ENCODE measurements at places on chromosomes 3 and 15.

DNA sequence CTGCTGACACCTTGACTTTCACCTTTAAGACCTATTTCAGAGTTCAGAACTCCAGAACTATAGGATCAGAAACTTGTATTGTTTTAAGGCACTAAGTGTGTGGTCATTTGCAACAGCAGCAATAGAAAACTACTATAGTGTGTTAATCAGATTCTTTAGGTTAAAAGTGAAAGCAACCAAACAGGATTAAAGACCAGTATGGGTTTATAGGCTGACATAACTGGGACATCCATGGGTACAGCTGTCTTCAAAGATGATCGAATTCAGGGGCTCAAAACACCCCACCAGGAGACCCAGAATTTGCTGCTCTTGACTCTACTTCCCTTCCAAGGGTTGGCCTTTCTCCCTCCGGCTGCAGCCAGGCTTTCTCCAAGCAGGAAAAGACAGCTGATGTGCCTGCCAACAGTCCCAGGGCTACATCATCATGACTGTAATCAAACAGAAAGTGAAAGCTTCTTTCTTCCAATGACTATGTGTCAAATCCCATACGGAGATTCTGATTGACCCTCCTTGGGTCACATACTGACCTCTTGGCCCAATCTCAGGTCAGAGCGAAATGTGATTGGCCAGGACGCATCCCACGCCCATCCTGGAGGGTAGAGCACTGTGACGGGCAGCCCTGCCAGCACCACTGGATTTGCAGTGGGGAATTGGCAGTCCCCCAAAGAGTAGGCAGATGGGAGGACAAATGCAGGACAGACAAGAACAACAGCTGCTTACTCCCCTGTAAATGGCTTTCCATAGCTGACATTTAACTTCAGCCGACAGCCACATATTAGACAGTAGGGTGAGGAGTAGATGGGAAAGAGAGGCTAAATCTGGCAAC lies 51.4 kb upstream of the RNF7 start:
- no peak for DNase-seq

DNA sequence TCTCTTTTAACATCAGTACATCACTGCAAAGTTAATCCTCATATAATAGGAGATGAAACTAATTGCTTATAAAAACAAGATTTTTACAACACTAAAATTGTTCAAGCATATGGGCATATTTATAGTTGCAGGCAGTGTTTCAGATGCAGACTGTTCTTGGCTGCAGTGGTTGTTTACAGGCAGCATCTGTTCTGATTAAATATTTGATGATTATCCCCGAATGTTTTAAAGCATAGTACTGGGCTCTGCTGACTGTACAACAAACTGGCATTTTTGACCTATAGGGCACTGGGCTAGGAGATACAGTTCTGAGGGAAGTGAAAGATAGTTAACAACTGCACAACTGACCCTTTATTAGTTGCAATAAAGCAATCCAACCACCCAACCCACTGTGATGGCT lies 113.6 kb downstream of the UBE3A start:
- DNase-seq, result no peak

DNA sequence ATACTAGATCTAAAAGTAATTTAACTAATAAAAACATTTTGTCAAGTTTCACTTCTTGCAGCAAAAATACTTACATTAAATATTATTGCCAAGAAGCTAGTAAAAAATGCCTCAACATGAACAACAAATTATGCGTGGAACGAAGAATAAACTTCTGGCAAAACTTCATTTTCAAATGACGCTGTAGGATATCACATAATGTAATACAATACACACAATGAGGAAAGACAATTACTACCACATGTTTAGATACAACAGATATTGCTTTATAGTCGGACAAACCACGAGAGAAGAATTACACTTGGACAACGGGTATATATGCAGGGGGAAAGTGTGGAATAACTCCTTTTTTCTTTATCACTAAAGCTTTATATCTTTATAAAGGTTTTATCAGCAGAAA lies 21.6 kb downstream of the P3H2 start:
- no peak for DNase-seq

- DNase-seq, result no peak
Observed at GRCh38 chr3:8070011-8070410, 431.6 kb upstream of the LMCD1 start.

DNA sequence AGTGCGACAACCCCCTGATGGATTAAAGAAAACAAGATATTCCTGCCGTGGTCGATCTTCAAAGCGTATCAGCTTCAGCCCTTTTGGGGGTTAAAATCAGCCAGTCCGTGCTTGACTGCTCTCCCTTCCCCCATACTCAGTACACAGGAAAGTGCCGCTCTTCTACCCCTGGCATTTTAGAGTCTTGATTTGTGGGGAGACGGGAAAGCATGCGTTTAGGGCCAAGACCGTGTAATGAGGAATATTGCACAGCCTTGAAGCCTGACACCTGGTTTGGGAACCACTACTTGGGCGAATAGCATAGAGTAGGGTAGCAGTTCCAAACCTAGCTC lies 540 bp upstream of the EDC3 start:
- no peak for DNase-seq

- DNase-seq, result no peak
Observed at GRCh38 chr3:52721002-52721729, 15.3 kb downstream of the SPCS1 start.

- DNase-seq, result peak; percentile 30
Observed at GRCh38 chr3:193605876-193606275, 12.9 kb downstream of the OPA1 start.

DNA sequence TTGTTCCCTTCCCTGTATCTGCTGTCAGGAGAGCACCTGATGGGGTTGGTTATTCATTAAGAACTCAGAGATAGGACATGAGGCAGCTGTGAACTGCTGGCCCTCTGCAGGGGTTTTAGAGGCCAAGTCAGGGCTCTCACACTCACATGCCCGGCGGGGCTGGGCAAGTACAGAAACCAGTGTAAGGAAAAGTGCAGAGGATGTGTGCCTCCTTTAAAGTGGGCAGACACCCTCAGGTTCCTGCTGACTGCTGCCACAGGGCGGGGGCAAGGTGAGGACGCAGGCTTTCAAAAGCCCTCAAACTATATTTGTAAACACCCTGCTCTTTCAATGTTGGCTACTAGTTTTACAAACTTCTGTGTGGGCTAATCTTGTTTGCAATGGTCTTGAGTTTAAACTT lies 22.4 kb downstream of the CXCR6 start:
- DNase-seq, result no peak

DNA sequence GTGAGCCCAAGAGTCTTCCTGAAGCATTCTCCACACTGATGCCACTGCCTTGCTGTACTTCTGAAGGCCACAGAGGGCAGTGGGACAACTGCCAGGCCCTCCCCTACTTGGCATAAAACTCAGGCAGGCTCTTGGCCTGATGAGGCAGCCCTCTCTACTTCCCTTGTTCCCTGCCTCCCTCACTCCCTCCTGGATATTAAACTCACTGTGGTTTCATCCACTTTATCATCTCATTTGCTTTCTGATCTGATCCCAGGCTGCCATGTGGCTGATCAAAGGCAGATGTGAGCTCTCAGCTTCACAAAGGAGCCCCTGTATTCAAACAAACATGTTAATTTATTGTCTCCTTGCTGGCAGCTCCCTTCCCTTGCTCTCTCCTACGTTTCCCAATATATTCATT lies 533.5 kb downstream of the IGSF11 start:
- DNase-seq, result no peak

- peak; percentile 30 for DNase-seq
Observed at GRCh38 chr3:101303089-101303731, 17.2 kb downstream of the IMPG2 start.

DNA sequence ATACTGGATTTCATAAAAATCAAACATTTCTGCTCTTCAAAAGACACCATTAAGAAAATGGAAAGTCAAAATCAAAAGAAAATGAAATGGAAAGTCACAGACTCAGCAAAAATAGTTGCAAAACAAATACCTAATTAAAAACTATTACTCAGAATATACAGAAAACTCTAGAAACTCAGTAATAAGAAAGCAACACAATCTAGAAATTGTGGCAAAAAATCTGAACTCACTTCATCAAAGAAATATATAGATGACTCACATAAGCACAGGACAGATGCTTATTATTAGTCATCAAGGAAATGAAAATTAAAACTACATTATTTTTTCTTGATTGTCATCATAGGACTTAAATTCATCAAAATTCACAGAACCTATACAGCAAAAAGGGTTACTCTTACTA lies 430.0 kb downstream of the SHQ1 start:
- no peak for DNase-seq

DNA sequence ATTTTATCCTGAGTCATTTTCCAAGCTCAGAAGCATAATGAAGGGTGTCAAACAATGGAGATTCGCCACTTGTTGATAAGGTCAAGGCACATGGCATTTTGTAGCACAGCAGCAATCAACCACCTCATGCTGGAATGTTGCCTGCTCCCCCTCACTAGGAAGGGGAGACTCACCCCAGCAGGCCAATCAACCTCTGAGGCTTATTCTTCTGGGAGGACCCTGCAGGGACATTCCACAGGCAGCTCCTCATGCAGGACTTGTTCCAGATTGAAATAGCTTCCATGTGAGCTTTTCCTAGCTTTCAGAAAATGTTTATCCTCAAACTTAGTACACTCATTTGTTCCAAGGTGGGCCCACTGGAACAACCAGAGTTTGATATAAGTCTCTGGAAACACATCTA lies 77.6 kb downstream of the SSR3 start:
- DNase-seq, result no peak

DNA sequence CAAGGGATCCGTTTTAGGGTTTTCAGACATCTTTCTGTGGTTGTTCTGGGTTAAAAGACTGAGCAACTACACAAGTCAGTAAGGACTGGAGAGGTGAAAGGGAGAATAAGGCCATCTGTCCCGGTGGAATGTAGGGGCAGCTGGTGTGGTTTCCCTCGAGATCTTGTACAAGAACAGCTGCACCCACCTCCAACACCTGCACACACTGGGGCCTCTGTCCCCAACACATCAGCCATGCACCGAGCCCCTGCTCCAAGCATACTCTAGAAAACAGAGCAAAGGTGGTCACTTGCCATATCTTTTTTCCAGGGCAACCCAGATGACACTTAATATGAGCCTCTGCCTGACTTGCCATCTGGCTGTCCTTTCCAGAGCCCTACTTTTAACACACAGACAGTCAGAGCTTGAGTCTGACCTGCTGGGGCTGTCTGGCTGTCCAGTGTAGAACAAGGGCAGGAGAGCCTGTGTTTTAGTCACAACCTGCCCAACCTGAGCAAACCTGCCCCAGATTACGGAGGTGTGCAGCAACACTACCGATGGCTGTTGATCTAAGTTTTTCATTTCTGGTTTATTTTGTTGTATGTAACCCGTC lies 12.2 kb downstream of the MAN2A2 start:
- DNase-seq, result no peak

- DNase-seq, result no peak
Observed at GRCh38 chr3:120601554-120601953, 5.4 kb downstream of the NDUFB4 start.

DNA sequence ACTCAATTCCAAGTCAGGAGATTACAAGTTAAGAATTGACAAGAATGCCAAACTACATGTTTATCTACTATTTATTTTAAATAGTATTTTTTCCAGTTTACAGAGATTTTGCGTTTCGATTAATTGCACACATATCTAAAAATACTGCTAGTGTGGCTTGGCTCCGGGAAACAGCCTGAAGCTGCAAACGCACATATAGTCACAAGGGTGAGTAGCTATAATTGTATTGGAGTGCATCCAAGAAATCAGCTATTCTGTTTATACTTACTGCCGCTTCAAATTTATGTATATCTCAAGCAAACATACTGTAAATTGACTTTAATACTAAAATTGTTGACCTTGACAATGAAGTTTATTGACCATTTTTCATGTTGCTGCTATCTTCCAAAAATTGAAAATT lies 77.0 kb upstream of the PLSCR5 start:
- no peak for DNase-seq

GRCh38 chr3:117692416-117692995 lies 982.9 kb downstream of the TUSC7 start:
- no peak for DNase-seq

GRCh38 chr15:46265664-46266347 lies 631.0 kb downstream of the SQOR start:
- no peak for DNase-seq

- DNase-seq, result no peak
Observed at GRCh38 chr3:194125442-194125841, 10.5 kb upstream of the HES1 start.

- no peak for DNase-seq
Observed at GRCh38 chr3:195263193-195263924, 7.6 kb downstream of the XXYLT1 start.

- peak; percentile 79 for DNase-seq
Observed at GRCh38 chr3:141370065-141370533, 1.8 kb downstream of the ZBTB38 start.

- DNase-seq, result no peak
Observed at GRCh38 chr3:72079369-72079872, 294.5 kb upstream of the PROK2 start.

- DNase-seq, result no peak
Observed at GRCh38 chr3:25648925-25649830, 15.5 kb downstream of the TOP2B start.

GRCh38 chr15:98003518-98003917 lies 43.0 kb downstream of the ARRDC4 start:
- no peak for DNase-seq

DNA sequence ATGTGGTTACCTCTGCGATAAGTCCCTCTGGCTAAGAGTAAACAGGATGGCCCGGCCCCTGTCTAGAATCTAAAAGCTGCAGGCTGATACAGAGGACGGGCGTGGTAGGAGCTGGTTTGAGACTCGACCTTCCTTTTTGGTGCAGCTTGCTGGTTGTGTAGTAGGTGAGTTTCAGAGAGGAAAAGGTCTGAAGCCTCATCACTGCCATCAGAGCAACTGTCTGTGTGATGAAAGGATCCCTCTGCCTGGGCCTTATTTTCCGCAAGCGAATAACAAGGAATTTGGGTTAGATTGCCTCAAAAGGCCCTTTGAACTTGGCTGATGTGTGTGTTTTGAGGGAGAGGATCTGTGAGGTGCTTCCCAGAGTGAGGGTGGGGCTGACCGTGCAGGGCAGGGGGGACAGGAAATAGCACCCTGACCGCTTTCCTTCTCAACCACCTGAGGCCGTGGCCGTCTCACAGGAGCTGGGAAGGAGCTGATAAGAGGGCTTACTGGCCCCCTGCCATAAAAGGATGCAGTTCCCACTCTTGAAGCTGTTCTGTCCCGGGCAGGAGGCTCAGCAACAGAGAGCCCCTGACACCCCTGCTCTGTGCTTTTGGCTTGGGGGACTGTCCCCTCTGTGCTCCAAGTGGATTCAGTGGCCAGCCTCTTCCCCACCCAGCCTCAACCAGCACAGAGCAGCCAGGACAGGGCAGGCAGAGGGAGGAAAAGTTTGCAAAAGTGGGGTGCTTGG lies 45.6 kb upstream of the TFRC start:
- DNase-seq, result no peak

- DNase-seq, result no peak
Observed at GRCh38 chr15:51924156-51925068, 47.2 kb downstream of the LEO1 start.

GRCh38 chr3:158384019-158384418 lies 187.0 kb upstream of the MLF1 start:
- DNase-seq, result peak; percentile 50

All from GM13976 (cell line).